NCI-H1436 (cell line): ENCODE measurements at places on chromosomes 1 and 21.

- no peak for DNase-seq
Measured at GRCh38 chr1:1895456-1896336, 4.8 kb upstream of the GNB1 start.

DNA sequence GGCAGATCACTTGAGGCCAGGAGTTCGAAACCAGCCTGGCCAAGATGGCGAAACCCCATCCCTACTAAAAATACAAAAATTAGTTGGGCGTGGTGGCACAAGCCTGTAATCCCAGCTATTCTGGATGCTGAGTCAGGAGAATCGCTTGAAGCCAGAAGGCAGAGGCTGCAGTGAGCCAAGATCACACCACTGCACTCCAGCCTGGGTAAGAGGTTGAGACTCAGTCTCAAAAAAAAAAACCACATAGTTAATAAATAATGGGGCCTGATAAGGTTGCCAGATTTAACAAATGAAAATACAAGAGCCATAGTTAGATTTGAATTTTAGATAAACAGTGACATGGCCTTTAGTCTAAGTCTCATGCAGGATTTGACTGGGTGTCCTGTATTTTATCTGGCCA is 175.7 kb downstream of the ZZZ3 start:
- DNase-seq = no peak

DNA sequence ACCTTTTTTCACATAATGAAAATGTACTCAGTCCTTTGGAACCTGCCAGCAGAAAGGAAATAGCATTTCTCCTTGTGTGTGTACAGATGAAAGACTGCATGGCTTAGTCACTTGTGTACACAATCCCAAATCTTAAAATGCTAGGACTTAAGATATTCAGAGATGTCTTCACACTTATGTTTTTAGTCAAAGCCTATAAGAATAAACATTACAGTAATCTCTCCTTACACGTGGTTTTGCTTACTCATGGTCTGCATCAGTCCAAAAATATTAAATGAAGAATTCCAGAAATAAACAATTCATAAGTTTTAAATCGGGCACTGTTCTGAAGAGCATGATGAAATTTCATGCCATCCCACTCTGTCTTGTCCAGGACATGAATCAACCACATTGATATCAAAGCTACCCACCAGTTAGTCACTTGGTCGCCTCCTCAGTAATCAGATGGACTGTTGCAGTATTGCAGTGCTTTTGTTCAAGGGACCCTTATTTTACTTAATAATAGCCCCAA is 75.7 kb upstream of the RRP15 start:
- no peak for DNase-seq

DNA sequence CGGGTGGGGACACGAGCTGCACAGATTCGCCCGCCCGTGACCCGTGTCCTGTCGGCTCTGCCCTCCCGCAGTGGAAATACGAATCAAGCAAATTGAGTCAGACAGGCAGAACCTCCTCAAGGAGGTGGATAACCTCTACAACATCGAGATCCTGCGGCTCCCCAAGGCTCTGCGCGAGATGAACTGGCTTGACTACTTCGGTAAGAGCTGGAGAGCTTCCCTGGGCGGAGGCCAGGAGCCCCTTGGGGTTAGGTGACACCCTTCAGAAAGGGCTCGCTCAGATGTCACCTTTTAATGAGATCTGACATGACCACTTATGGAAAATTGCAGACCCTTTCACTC is 489 bp downstream of the CDCA8 start:
- DNase-seq = peak; percentile 2

DNA sequence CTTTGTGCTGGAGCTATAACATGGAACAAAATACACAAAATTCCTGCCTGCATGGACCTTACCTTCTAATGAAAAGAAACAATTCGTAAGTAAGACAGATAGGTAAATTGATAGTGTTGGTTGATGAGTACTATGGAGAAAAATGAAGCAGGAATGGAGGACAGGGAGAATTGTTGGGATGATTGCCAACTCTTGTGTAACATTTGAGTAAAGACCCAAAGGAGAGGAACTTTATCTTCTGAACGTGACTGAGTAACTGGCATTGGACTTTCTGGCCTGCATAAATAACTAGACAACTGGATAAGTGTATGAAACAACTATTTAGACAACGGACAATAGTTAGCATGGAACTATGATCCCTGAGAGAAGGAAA is 6.8 kb upstream of the EFCAB14 start:
- no peak for DNase-seq

DNA sequence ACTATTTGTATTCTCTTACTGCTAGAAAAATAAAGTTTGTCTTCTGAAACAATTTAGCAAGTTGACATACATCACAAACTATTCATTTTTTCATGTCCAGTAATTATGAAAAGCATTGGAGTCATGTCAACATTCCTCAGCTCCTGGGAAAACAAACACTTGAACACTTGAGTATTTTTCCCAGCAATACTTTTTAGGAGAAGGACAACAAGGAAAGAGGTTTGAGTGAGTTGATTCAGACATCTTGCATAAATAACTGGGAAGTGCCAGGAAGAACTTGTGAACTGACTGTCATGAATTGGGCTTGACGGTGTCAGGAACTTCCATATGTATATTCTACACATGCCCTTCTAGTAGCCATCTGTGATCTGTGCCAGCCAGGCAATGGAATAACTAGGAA is 195.6 kb downstream of the HMCN1 start:
- DNase-seq = no peak

GRCh38 chr1:2799811-2800663 is 1.5 kb downstream of the TTC34 start:
- no peak for DNase-seq

DNA sequence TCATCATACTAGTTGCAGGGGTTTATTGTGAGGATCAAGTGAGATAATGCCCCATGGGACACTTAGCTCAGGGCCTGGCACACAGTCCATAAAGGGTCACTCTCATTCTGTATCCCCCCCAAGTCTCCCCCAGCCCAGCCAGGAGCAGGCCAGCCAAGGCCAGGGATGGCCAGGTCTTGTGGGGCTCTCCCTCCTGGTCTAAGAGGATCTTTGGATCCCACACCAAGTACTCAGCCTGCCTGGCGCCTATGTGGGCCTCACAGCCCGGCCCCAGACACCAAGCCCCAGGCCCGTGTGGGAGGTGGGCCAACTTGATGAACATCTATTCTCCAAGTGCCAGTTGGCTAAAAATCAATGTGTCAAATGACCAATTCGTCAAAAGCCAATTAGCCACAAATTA is 117.8 kb downstream of the GLIS1 start:
- no peak for DNase-seq

DNA sequence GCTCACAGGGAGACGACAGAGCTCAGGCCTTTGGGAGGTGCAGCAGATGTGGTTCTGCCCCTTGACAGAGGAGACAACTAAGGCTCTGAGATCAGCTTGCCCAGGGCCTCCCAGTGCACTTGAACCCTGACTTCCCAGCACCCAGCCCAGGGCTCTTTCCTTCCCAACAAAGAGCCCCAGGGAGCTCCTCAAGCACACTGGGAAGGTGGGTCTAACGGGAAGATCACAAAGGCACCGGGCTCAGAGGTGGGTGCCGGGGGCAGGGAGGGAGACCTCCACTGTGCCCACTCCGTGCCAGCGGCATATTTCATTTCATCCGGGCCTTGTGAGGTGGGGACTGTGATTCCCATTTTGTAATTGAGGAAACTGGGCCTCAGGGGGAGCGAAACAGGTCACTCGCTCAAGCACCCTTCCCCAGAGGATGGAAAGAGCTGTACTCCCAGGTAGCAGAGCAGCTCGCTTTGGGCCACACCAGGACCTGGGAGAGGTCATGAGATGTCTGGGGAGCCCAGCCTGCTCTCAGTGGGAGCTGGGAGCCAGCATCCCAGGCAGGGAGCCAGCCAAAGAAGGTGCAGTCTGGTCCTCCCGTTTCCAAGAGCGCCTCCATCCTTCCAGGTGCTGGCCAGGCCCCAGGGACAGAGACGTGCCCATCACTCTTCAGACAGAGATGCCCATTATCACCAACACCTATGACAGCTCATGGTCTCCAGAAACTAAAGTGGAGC is 82.3 kb downstream of the SYT2 start:
- no peak for DNase-seq

GRCh38 chr21:37507716-37508115 is 141.1 kb downstream of the DYRK1A start:
- DNase-seq = no peak

DNA sequence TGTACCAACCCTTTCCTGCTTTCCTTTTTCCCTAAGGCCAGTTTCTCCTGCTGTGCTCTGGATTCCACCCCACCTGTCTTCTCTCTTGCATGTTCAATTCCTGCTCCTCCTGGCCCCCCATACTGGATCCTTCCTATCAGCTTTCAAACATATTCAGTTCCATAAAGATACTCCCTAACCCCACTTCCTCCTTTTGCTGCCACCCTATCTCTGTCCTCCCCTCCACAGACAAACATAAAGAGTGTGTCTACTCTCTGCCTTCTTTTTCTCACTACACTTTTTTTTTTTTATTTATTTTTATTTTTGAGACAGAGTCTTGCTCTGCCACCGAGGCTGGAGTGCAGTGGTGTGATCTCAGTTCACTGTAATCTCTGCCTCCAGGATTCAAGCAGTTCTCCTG is 16.9 kb upstream of the RPF1 start:
- DNase-seq = no peak

DNA sequence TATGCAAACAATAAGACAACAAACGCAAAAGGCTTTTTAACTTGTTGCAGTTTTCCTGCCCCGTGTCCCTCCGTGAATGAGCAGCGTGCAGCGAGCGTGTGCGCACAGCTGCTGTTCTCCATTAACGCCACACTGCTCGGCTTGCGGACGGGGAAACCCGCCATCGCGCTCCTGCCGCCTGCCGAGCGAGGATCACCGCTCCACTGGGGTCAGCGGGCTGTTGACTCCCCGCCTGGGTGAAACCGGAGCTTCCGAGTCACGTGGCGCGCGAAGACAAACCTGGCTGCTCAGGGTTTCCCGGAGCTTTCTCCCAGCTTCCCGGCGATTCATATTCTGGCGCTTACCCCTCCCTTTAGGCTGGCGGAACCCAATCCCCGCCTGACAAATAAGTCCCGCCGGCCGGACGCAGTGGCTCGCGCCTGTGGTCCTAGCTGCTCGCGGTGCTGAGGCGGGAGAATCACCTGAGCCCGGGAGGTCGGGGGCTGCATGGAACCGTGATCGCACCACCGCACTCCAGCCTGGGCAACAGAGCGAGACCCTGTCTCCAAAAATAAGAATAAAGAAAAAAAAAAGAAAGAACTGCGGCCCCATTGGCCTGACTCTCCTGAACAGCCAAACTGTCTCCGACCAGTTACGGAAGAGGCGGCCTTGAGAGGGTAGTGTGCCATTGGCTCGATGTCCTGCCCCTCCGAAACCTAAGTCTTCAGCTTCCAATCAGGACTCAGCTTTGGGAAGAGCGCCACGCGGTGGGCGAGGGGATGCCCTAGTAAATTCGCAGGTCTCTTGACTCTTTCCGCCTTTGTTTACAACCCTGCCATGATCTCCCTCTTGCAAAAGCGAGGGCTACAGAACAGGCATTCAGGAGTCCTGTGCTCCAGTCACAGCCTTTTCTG is at the start of gene CREB3L4:
Gene CREB3L4, plus strand, starts transcription at position 796 of the 893 bp plus-strand sequence. CDS start 624 bp downstream, outside the sequence.
- peak; percentile 96 for DNase-seq

GRCh38 chr1:2427051-2427450 is 14.7 kb upstream of the PEX10 start:
- no peak for DNase-seq

DNA sequence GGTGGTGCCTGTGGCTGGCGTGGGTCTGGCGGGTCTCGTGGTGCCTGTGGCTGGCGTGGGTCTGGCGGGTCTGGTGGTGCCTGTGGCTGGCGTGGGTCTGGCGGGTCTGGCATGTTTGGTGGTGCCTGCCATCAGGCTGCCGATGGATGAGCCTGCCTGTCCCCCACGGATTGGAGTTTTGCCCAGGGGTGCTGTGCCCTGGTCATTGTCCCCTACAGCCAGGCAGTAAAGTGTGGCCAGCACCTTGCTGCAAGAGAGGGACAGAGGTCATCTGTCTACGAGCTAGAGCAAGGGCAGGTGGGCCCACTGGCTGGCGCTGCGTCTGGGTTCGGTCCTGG is 41.8 kb downstream of the SKI start:
- DNase-seq = no peak

GRCh38 chr1:173122958-173123852 is 72.5 kb upstream of the TNFSF18 start:
- no peak for DNase-seq

- DNase-seq = no peak
Measured at GRCh38 chr1:107950464-107950863, 14.5 kb downstream of the VAV3 start.

DNA sequence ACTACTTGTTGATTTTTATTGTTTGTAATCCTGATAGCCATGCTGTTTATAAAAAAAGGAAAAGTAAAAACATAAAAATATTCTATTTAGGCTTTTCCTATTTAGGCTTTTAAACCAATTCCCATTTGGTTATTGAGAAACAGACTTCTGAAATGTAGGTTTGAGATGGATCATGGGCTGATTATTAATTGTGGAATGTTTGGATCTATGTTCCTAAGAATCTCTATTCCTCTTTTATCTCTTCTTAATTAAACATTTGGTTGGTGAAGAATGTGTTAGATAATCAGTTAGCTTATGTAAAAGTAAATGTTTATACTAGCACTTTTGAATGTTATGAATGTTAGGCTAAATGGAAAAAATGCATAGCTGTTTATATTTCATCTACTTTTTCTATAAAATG is 97.4 kb downstream of the ATF6 start:
- DNase-seq = no peak

GRCh38 chr1:38727684-38728584 is 131.6 kb downstream of the RRAGC start:
- peak; percentile 15 for DNase-seq
